ENCODE measurements at places on chromosomes 4 and X.
A peak's percentile ranks its signal among the peaks of the same experiment; 100 is the strongest.

DNA sequence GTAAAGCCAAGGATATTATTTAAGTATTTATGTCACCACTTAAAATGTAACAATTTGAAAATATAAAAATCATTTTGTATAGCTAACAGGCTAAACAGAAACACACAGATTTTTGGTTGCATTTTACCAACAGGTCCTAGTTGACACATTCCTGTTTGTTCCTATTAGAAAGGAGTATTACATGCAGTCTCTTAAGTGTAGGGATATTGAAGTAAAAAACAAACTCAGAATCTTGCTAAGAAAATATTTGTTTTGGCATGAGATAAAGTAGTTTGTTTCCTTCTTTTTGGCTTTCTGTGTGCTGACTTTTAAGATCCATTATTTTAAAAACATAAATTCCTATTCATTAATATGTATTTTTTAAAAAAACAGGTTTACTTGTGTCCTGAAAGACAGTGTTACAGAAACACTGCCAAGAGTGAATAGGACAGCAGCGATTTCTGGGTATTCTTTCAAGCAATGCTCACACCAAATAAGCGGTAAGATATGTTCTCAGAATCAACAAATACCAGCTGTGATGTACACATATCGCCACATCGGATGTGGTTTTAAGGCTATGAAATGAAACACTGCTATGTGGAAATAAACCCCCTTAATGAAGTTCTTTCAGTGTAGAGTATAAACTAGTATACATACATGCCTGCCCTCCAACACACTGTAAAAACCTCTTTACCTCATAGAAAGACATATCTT lies 6.9 kb downstream of the F11 start:
- DNase-seq = no peak

GRCh38 chr4:83629945-83630721 lies 94.2 kb downstream of the GPAT3 start:
- no peak for DNase-seq

- no peak for DNase-seq
These were observed 384.5 kb downstream of the RPA4 start for GRCh38 chrX:97268182-97268680.

GRCh38 chr4:6688879-6689505 lies 4.7 kb upstream of the S100P start:
- no peak for DNase-seq

- DNase-seq = peak; percentile 42
These were observed 918 bp upstream of the FGFRL1 start for GRCh38 chr4:1010395-1011021.

DNA sequence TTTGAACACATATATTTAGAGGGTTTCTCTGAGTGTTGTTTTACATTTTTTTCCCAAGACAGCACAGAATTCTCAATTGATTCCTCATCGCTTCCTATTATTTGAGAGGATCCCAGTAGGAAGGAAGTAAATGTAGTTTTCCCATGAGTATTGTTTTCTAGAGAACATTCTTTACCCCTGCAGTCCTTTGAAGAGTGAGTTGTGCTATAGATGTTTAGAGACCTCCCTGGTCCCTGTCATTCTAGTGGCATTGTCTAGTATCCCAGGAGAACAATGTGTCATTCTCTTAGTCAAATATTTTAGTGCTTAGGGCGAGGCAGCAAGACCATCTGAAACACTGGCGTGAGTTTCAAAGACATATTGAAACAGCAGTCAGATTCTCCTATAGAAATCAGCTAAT lies 32.5 kb downstream of the SORBS2 start:
- DNase-seq = no peak

GRCh38 chr4:101527188-101527587 lies 179.9 kb upstream of the PPP3CA start:
- DNase-seq = no peak

GRCh38 chr4:178480881-178481280 lies 1038.6 kb upstream of the AGA start:
- DNase-seq = no peak

- DNase-seq = peak; percentile 9
These were observed 242.7 kb downstream of the BCOR start for GRCh38 chrX:39854772-39855747.

DNA sequence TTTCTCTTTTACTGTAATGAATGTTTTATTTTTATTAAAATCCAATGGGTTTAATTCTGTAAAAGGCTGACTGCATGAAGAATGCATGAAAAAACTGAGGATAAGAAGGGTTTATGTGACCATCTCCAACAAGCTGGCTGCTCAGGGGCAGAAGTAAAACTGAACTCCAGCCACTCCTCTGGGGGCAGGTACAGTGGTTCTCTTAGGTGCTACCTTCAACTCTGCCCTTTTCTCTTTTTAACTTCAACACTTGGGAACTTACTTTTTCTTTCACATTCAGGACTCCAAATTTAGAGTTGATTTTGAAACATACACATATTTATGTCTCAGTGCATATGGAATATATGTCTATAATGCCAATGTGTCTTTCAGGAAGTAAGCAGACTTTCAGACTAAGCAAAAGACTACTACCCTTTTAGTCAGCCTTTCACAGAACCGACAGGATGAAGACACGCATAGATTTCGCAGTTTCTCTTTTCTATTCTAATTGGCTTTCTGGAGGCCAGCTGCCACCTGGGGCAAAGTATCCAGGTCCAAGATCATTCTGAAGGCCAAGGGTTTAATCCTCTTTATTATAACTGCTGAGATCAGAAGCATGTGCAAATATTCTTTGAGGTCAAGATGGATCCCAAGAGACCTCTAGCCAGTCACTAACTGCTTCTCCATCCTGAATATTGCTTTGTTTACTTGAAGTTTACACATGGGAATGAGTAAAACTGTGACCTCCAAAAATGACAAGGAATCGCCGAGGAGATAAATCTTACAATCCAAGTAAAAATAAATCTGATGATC lies 30.7 kb downstream of the HS3ST1 start:
- DNase-seq = no peak

GRCh38 chrX:135420831-135421230 lies 913 bp upstream of the SMIM10L2A start:
- DNase-seq = no peak

GRCh38 chr4:154076921-154077320 lies 288.0 kb upstream of the SFRP2 start:
- DNase-seq = no peak

- no peak for DNase-seq
These were observed 106.9 kb upstream of the INPP4B start for GRCh38 chr4:142952821-142953580.

- DNase-seq = no peak
These were observed 282.0 kb upstream of the GRID2 start for GRCh38 chr4:92021788-92022187.

- no peak for DNase-seq
These were observed 149.9 kb downstream of the FGF16 start for GRCh38 chrX:77597090-77597489.

GRCh38 chr4:145283909-145284308 lies 103.5 kb upstream of the OTUD4 start:
- no peak for DNase-seq

GRCh38 chrX:112759512-112759911 lies 79.8 kb upstream of the LHFPL1 start:
- no peak for DNase-seq

- no peak for DNase-seq
These were observed 53.5 kb downstream of the HTRA3 start for GRCh38 chr4:8322794-8323704.

GRCh38 chrX:111671668-111672067 lies 9.3 kb upstream of the ALG13 start:
- no peak for DNase-seq

- peak; percentile 14 for DNase-seq
These were observed 654 bp downstream of the ATOH1 start for GRCh38 chr4:93828995-93829819.

- DNase-seq = no peak
These were observed 2308.1 kb upstream of the AGA start for GRCh38 chr4:179750374-179750773.

DNA sequence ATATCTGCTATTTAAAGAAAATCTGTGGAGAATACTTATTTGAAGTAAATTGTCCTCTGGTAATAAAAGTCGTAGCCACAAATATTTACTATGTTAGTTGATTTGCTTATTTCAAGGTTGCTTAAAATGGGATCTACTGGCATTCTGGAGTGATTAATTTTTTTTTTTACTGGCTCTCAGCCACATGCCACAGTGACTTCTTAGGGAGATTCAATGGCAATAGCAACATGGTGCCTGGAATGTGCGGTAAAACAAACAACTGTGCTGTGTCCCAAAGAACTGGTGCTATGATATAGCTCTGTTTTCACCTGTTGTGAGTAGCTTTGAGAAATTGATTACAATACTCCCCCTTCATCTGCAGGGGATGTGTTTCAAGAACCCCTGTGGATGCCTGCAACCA lies 324.3 kb downstream of the GPAT3 start:
- no peak for DNase-seq

GRCh38 chr4:150648123-150648522 lies 66.2 kb downstream of the MAB21L2 start:
- no peak for DNase-seq

DNA sequence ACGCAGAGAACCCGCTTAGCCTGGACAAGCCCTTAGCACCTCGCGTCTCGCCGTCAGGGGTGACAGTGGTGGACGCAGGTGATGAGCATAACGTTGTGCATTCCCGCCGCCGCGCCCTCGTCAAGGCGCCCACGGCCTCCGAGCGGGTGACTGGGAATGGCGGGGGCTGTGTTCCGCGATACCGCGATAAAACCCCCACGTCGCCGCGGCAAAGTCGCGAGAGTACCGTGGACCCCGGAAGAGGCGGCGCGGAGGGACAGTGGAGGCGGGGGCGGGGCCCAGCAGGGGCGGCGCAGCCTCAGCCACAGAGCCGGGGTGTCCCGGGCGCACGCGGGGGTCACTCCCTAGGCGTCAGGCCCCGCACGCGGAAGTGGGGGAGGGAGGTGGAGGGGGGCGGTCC lies 53.8 kb downstream of the ZFYVE28 start:
- DNase-seq = no peak

DNA sequence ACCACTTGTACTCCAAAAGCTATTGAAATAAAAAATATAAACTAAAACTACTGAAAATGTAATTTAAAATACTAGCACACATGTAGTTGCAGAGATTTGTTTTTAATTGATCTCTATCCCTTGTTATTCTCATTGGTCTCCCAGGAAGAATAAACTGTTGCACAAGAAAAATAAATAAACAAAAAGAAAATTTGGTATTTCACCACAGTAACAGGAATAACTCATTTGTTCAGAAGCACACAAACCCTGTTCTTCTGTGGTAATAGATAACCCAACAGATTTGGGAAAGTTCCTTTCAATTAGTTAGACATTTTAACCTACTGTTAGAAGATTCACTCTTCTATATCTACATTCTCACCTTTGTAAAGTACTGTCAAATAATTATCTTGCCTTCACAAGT lies 70.9 kb upstream of the APOOL start:
- no peak for DNase-seq

DNA sequence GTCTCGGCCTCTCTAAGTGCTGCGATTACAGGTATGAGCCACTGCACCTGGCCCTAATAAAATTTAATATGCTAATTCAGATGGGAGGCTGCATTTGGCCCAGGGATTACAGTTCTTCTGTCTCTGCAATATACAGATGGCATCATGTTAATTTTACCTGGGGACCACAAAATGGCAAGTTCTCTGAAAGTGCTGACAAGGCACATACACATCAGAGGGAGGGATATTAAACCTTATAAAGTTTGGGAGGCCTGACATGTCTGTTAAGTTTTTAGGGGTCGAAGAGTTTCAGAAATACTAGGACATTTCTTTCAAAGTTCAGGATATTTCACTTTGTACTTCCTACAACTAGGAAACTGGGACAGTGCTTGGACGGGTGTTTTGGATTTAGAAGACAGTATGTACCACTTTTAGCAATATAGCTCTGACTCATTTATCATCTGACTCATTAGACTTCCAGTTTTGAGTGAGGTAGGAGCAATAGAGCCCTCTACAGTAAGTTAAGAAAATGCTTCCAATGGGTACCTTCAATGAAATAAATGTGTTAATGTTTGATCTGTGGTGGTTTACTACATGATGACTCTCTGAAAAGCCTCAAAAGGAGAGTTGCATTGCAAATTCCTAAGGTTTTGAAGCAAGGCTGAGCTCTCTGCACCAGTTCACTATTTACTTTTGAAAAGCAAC lies 981.0 kb upstream of the HS3ST1 start:
- no peak for DNase-seq

- no peak for DNase-seq
These were observed 66.3 kb downstream of the SMC1A start for GRCh38 chrX:53356186-53356585.

DNA sequence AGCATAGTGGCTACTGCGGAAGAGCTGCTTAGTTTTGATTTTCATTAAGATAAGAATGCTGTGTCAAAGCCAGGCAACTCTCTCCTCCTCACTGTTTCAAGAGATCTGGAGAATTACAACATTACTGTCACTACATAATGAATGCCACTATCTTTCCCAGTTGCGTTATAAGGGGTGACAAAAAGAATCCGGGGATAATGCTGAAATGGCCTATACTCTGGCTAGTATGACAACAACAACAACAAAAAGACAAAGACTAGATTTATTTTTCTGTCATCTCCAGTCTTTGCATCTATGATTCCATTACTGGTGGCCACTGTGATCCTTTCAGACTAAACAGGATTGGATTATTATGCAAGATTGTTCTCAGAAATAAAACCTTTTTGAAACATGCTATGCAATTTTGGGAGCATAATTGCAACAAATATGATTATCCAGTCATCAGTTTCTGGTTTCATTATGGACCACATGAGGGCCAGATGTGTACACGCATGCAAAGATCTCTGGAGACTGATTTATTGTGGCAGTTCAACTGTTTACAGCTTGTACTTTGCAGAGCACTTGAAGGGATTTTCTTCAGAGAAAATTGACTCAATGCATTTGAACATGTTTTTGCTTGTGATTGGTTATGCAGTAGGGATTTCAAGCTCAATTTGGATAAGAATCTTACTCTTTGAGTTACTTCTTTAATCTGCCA lies 31.1 kb upstream of the SPANXB1 start:
- DNase-seq = no peak

- DNase-seq = no peak
These were observed 2.2 kb downstream of the BTK start for GRCh38 chrX:101383679-101384205.

GRCh38 chrX:18210470-18210869 lies 10.2 kb downstream of the BEND2 start:
- peak; percentile 11 for DNase-seq

DNA sequence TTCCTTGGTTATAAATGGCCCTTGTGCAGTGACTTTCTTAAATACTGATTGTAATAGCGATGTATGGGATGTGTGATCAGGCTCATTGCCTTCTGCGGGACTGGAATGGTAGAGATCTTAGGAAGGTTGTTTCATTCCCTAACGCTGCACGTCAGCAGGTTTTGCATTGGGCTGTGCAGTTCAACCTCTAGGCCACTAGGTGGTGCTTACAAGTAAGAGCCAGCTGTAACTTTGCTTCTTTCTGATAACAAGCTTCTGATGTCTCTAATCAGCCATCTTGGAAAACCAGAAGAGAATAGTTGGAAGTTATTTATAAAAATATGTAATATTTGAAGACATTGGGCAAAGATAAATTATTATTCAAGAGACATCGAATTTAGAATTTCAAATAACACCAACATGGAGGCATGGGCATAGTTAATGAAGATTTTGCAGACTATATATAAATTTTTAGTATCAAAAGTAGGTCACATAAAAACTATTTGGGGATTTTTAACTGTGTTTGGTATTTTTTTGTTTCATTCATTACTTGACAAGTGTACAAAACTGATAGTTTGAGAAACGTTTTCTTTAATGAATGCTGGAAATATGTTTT lies 339.7 kb upstream of the PCDH7 start:
- DNase-seq = peak; percentile 9
